ENCODE measurements at places on chromosomes 1 and 21.

DNA sequence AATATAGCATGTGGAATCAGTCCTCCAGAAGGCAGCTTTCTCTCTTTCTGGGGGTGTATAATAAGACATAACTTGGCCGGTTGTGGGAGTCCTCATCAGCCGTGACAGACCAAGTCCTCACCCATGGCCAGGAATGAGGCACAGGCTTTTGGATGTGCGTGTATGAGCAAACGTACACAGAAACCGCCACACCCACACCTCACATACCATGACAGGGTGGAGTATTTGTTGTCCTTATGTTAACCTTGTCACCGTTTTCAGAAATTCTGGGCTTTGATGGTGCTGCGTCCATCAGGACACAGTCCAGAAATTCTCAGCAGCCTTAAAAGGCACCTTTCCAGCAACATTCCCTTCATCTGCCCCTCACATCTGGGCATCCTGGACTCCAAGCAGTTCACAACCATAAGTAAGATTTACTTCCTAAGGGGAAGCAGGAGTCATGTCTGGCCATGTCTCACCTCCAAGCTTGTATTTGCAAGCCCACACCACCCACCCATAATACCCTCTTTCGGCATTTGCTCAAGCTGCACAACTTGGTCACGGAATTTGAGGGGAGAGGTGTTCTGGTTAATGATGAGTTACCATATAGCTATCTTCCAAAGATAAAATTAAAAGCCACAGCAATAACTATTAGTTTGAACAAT lies 12.4 kb downstream of the C1orf116 start:
- no peak for DNase-seq

GRCh38 chr1:55107101-55107500 lies 67.8 kb downstream of the PCSK9 start:
- no peak for DNase-seq

DNA sequence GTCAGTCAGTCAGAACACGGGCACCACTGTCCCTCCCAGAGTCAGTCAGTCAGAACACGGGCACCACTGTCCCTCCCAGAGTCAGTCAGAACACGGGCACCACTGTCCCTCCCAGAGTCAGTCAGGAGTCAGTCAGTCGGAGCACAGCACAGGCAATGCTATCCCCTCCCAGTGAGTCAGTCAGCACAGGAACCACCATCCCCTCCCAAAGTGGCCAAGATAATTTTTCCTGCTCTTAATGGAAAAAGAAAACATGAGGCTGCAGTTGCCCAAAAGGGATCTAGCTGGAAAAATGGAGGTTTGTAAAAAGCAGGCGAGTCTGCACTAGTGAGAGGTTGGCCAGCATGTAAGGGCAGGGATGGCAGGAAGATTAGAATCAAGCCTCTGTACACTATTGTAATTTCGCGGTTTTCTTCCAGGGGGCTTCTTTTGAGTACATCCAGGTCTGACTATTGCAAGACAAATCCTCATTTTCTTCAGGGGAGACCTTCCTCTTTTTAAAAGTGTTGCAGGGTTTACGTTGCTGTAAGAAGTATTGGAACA lies 213.8 kb downstream of the SIPA1L2 start:
- no peak for DNase-seq

- DNase-seq, result no peak
Measured at GRCh38 chr1:110308247-110308646, 30.9 kb upstream of the RBM15 start.

DNA sequence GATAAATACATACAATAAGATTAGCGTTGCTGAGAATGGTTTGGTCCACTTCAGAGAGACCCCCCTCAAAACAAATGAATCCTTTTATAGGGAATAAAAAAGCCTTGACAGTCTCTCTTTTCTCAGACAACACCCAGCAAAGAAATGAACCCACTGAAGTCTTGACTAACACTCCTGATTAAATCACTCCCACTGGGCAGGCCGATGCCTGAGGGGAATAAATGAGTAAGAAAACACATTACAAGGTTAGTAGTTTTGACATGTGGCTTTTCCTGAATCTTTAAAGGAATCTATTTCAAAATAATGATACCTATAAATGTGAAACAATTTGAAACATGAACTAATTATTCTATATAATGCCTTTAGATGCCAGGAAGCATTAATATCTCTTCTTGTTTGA lies 146.9 kb upstream of the POGK start:
- DNase-seq, result no peak

GRCh38 chr1:48049823-48050535 lies 52.8 kb upstream of the TRABD2B start:
- DNase-seq, result no peak
